ENCODE measurements at places on chromosomes 12 and 14.
A peak's percentile ranks its signal among the peaks of the same experiment; 100 is the strongest.

- no peak for DNase-seq
These were observed 9.7 kb upstream of the PEBP1 start for GRCh38 chr12:118126119-118126757.

- DNase-seq = no peak
These were observed 230.2 kb upstream of the RGS6 start for GRCh38 chr14:71701990-71702389.

- no peak for DNase-seq
These were observed 184.7 kb upstream of the OTX2 start for GRCh38 chr14:56995010-56995409.

GRCh38 chr12:66405395-66405794, 103.1 kb downstream of the HELB start:
- DNase-seq = no peak

- no peak for DNase-seq
These were observed 103.2 kb upstream of the MDGA2 start for GRCh38 chr14:47778631-47779030.

GRCh38 chr14:58299401-58300330, 1.3 kb downstream of the ARID4A start:
- DNase-seq = no peak

DNA sequence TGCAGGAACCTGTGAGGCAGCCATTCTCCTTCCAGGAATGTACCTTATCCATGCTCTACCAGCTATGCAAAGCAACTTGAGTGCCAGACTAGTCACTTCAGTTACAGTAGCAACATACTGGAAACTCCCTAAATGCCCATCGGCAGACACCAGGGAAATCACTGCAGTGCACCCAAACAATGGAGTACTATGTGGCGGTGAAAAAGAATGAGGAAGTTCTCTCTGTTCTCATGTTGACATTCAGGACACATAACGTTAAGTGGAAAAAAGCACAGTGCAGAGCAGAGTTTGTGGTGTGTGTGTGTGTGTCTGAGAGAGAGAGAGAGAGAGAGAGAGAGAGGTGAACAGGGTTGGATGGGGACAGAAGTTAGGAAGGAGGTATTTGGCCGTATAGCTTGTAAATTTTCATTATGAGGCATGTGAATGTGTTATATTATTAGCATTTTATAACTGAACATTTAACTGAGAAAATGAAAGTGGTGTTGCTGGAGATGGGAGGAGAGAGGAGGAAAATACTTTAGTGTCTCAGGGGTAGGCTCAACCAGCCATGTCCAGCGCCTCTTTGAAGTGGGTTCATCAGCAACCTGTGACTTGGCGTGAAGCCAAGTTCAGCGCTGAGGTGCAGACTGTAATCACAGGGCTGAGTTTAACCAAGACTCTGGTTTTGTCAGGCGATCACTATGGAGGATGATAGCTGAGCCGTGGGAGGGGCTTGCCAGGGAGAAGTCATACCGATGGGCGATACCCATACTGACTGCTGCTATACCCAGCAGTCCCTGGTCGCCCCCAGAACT, 17.3 kb downstream of the TNFAIP2 start:
- no peak for DNase-seq

- DNase-seq = no peak
These were observed 104.8 kb downstream of the DUSP6 start for GRCh38 chr12:89247541-89247942.

DNA sequence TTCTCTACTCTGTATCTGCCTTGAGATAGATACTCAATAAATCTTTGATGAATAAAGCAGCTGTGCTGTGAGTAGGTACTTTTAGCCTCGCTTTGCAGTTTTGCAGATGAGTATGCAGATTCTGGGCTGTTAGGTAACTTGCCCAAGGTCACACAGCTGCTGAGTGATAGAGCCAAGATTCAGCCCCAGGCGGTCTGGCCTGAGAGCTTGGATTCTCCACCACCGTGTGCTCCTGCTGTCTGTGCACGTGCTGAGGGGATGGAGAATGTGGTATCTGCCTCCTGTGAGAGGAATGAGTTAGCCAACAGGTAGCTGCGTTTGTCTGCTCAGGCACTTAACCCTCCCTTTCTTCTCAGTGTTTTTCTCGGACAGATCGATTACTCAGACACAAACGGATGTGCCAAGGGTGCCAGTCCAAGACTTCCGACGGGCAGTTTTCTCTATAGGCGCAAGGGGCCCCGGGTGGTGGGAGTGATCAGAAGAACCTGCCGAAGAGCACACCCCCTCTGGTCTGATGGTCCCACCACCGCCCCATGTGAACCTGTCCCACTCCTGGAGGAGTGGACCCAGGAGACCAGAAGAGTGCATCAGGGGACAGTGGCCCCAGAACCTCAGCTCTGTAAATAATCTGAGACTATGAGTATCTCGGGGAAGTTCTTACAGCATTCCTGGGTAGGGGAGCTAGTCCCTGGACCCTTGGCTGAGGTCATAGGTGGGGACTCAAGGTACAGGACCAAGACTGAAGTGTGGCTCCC, 6.6 kb upstream of the CSAD start:
- DNase-seq = no peak

DNA sequence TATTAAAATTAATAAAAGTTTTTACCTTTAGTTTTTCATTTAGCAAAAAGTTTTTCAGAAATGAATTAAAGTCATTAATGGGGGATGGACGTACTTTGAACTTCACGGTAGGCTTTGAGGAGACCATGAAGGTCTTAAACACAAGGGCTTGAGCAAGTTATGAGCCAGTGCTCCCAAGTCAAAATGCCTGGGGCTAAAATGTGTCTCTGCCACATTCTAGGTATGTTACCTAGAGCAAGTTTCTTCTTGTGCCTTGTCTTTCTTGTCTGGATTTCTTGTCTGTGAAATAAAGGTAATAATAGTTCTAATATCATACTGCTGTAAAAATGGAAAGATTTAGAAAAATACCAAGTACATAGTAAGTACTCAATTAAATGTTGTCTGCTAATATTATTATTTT, 132.7 kb upstream of the USP15 start:
- DNase-seq = no peak

GRCh38 chr14:68951035-68951797, 27.9 kb downstream of the ACTN1 start:
- peak; percentile 54 for DNase-seq

DNA sequence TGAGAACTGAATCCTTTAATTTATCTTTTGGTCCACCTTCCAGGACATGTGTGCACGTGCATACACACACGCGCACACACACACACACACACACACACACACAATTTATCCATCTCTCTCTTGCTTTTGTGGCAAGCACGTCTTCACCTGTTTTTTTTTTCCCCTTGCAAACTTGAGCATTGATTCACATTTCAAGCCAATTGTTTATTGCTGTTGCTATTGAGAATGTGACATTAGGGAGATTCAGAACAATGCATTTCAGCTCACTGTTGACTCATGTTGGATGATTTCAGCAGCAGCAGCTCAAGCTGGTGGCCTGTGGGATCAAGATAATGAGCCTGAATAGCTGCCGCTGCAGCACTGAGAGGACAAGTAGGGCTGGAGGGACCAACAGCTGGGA, 128.9 kb downstream of the SNAPC1 start:
- DNase-seq = no peak

DNA sequence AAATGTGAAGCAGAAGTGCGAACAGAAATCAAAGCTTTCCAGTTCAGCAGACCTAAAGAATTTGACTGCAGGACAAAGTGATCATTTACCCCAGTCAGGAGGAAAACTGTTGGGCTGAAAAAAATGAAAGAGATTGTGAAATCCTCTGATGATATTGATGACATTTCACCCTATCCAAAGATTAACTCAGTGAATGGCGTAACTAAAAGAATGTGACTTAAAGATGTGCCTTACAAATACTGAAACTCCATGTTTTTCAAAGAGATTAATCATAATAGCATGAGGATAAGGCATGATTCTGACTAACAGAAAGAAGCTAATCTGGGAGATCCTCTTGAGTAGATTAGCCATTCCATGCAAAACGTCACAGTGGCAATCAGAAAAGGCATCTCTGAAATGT, 225.6 kb downstream of the DUSP6 start:
- no peak for DNase-seq

DNA sequence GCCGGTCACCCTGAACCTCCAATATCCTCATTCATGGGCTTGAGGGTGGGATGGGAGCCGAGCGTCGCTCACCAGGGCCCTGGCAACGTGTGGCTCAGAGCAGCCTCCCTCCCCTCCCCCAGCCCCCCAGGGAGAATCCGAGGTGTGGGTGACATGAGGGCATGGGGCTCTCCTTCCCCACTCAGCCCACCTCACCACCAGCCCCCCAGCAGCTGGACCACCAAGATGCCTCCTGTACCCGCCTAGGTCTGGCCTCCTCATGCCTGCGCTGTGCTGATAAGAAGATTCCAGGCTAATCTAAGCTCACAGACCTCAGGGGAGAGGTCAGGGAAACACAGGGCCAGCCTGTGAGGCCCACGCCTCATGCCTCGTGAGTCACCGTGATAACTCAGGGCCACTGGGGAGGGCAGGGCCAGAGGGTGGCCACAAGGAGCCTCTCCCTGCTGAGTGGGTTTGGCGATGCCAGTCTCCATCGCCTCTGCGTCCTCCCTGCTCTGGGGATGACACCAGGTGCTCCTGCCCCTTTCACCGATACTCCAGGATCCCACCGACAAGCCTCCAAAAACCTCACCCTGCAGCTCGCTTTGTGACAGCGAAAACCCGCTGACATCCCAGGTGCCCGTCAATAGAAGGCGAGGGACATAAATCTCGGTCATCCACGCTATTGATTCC, 56.9 kb downstream of the TESC start:
- DNase-seq = no peak

- DNase-seq = no peak
These were observed 4.5 kb downstream of the USP15 start for GRCh38 chr12:62264706-62265105.

- no peak for DNase-seq
These were observed 36.5 kb upstream of the CCDC88C start for GRCh38 chr14:91454155-91454554.

All from HL-60 (cell line).